ENCODE measurements at places on chromosomes 4 and X.

- DNase-seq, result no peak
These were observed 94.9 kb downstream of the ENPP6 start for GRCh38 chr4:184122631-184123408.

GRCh38 chrX:18696653-18697052 is 10.8 kb upstream of the PPEF1 start:
- no peak for DNase-seq

DNA sequence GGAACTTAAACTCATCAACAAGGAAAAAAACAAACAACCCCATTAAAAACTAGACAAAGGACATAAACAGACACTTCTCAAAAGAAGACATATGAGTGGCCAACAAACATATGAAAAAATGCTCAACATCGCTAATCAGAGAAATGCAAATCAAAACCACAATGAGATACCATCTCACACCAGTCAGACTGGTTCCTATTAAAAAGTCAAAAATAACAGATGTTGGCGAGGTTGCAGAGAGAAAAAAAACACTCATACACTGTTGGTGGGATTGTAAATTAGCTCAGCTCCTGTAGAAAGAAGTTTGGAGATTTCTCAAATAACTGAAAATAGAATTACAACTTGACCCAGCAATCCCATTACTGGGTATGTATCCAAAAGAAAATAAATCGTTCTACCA is 28.7 kb downstream of the APLN start:
- no peak for DNase-seq

DNA sequence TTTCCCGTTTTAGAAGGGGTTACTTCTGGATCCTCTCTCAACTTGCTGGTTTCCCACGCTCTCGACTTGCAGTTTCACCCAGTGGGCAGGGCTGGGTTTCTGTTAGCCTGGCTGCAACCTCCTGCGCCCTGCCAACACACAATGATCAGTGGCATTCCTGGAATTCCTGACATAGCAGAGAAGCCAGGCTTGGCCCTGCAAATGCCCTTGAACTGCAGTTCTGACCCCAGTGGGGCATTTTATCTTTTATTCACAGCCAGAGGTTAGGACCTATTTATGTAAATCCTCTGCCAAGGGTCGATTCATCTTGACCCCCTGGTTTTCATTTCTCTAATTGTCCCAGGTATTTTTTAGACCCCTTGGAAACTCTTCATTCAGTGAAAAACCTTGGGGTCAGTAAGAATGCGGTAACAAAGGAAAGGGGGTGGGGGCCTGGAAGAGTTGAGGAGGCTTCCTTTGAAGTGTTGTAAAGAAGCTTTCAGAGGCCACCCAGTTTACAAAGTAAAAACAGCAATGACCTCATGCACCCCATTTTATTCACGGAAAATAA is 217.6 kb downstream of the ZNF674 start:
- no peak for DNase-seq

DNA sequence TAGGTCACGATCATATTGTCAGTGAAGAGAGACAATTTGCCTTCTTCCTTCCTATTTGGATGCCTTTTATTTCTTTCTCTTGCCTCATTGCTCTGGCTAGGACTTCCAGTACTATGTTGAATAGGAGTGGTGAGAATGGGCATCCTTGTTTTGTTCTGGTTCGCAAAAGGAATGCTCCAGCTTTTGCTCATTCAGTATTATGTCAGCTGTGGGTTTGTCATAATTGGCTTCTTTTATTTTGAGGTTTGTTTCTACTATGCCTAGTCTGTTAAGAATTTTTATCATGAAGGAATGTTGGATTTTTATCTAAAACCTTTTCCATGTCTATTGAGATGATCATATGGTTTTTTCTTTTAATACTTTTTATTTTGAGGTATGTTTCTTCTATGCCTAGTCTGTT is 152.3 kb upstream of the MAD2L1 start:
- DNase-seq, result no peak

DNA sequence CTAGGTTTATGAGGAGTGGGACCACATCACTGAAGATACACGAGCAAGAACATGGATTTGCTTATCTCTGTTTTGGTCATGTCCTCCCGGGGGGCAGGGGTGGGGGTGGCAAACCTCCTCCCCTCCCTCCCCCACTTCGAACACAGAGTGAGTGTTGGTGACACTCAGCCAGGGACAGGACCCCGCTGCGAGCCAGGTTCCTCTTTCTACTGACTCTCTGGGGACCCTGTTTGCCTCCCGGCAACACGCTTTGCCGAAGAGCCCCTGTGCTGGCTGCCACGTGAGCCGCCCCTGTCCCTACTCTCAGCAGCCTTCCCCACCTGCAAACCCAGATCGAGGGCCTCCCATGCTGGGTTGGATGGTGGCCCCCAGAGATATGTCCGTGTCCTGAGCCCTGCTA is 34.7 kb downstream of the P2RY8 start:
- no peak for DNase-seq

DNA sequence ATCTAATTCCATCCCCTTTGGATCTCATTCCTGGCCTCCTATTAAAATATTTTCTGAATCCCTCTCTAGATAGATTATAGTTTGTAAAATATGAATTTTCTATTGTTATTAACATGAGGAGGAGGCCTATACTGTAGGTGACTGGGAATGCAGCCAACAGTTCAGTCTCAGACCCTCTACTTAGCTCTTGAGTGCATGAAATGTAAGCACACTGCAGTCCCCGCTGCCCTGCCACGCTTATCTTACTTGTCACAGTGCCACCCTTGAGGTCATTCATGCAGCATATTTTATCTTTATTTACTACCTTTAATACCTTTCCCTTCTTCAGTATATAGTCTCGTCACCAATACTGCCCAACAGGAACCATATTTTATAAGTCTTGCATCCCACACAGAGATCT is 151.0 kb downstream of the CAMK2D start:
- no peak for DNase-seq

DNA sequence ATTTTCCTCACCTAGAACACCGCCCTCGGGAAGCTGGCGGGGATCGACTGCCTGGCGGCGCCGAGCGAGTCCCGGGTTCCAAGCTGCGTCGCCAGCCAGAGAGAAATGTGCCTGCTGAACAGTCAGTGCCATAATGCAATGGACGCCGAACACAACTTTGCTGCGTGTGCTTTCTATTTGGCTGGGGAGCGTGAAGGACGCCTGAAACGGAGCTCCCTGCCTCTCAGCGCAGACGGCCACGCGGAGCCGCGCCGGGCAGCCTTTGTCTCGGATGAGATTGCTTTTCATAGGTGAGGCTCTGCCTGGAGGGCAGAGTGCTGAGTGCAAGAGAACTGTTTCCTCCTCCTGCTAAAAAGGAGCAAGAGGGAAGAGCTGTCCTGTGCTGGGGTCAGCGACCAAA is 107.7 kb upstream of the BCOR start:
- DNase-seq, result no peak

DNA sequence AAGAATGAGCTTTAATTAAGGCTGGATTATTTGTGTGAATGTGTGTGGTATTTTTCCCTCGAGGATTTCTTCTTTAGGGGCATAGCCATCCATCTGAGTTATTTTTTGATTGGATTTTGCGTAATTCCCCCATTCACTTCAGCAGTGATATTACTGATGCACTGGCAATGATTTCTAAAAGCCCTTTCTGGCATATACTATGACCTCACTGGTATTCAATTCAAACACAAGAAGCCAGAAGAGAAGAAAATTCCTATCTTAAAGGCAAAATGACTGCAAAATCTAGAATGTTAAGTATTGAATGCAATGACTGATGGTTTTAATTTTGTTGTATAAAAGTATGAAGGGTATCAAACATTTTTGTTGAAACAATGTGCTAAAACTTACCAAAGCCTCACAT is 71.1 kb upstream of the DDIT4L start:
- DNase-seq, result no peak
